Stromal cell of bone marrow (primary cell): ENCODE measurements at places on chromosomes 16 and 17.

DNA sequence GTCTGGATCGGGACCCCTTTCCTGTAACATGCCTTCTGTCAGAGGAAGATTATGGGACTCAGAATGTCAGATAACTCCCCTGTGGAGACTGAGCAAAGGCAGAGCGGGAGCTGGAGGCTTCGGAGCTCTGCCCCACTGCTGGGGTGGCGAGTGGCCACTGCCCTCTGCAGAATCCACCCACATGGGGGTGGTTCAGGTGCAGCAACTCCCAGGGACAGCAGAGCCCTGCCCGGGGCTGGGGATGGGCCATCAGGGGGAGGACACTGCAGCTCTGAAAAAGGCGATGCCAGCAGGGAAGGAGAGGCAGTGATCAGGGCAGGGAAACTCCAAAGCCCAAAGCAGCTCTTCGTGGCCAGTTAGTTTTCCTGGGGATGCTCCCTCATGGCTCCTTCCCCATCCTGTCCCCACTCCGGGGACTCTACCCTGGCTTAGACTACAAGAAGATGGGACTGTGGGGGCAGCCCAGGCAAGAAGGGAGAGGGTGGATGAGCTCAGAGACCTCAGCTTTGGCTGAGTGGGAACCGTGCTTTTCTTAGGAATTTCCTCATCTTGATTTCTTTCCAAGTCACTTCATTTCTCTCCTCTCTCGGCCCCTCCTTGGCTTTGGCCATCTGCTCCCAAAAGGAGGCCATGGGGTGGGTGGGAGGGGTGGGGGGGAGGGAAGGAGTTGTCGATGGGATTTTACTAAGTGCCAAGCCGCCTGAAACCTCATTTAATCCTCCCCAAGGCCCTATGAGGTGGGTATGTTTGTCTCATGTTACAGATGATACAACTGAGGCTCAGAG lies 4.0 kb downstream of the CA4 start:
- no peak for DNase-seq

GRCh38 chr17:82320956-82321927 lies 3.8 kb upstream of the CD7 start:
- DNase-seq = no peak

GRCh38 chr17:28841901-28842281 lies 699 bp downstream of the FAM222B start:
- no peak for DNase-seq

GRCh38 chr17:63452962-63453551 lies 7.0 kb upstream of the CYB561 start:
- no peak for DNase-seq

GRCh38 chr17:43330876-43331639 lies 67.7 kb upstream of the ARL4D start:
- DNase-seq = no peak

GRCh38 chr17:36463916-36464764 lies 22.3 kb upstream of the ZNHIT3 start:
- peak; percentile 43 for DNase-seq

DNA sequence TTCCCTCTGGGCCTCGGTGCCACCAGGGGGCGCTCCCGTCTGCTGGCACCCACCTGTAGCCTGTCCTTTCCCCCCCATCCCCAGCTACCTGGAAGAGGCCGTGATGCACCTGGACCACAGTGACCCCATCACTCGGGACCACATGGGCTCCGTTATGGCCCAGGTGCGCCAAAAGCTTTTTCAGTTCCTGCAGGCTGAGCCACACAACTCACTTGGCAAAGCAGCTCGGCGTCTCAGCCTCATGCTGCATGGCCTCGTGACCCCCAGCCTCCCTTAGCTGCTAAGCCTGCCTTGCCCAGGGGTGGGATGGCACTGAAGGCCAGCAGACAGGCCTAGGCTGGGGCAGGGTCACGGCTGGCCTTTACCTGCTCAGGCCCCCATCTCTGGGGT lies 818 bp upstream of the NRN1L start:
- no peak for DNase-seq

DNA sequence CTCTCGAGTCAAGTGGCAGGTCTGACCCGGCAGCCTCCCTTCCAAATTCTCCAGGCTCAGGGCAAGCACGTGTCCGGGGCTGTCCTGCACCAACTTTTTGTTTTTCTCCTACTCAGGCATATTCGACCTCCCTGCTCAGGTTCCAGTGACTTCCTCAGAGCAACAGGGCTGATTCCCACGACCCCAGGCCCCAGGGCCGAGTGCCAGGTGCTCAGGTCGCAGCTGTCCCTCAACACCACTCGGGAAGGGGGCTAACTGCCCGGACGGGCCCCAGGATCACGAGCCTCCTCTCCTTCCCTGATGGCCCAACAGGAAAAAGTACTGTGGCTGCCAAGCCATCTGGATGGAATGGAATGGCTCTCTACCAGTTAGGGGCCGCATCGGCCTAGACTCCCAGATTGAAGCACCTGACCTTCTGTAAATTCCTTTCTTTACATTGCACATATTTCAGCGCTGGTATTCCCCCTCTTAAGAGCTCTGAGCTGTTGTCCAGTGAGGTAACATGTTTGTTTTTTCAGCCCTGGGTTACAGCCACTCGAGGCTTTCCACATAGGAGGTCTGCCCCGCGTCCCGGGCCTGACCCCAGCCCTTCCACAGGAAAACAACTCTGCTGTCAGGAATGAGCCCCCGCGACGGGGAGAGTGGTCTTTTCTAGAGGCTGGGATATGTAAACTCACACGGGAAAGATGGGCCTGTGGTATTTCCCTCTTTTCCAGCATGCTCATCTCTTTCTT lies 25.0 kb downstream of the NXN start:
- DNase-seq = no peak

GRCh38 chr16:27267037-27267677 lies 1.4 kb downstream of the NSMCE1 start:
- DNase-seq = no peak

GRCh38 chr17:28372945-28373274 lies 1.4 kb downstream of the SARM1 start:
- DNase-seq = no peak

DNA sequence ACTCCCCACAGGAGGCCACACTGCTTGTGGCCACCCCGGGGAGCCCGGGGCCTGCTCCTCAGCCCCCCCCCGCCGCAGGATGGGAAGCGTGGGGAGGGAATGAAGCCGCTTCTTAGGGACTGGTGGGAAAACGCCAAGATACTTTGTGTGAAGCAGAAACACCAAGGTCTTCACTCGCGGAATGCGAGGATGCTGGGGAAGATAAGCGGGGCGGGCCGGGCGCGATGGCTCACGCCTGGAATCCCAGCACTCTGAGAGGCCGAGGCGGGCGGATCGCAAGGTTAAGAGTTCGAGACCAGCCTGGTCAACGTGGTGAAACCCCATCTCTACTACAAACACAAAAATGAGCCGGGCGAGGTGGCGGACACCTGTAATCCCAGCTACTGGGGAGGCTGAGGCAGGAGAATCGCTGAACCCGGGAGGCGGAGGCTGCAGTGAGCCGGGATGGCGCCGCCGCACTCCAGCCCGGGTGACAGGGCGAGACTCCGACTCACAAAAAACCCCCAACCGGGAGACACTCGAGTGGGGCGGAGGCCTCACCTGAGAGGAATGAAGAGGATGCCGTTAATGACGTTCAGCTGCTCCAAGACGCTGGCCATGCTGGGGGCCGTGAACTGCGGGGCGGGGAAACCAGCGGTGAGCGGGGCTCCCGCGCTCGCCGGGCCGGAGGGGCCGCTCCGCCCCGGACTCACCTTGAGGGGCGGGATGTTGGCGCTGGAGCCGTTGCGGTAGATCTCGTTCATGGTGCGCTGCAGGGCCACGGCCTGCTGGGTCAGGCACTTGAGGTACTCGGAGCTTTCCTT lies 20.3 kb downstream of the CLUH start:
- DNase-seq = no peak

- DNase-seq = no peak
Measured at GRCh38 chr17:49932138-49932723, 36.8 kb upstream of the DLX4 start.

- DNase-seq = no peak
Measured at GRCh38 chr17:72529386-72529785, 408.6 kb downstream of the SOX9 start.

- no peak for DNase-seq
Measured at GRCh38 chr17:73550556-73550955, 93.7 kb downstream of the SDK2 start.

DNA sequence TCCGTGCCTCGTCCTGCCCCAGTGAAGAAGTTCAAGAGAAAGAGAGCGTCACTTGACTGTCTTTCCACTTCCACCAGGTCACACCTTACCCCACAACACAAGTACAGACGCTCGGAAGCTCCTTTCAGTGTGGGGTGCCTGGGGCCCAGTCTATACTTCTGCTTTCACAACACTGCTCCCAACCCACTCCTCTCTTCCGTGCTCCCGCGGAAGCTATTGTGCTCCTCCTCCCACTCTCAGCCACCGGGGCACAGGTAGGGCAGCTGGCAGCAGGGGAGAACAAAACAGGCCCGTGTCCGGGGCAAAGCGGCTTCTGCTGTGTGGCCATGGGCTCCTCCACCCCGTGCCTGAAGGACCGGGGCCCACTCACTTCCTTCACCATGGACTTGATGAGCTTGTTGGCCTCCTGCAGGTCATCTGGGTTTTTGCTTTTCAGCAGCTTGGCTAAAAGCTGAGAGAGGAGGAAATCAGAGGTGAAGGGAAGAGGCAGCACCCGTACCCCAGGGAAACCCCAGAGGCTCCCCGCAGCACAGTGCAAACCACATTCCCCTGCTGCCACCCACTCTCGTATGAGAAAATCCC lies 18.9 kb downstream of the GGA3 start:
- no peak for DNase-seq

DNA sequence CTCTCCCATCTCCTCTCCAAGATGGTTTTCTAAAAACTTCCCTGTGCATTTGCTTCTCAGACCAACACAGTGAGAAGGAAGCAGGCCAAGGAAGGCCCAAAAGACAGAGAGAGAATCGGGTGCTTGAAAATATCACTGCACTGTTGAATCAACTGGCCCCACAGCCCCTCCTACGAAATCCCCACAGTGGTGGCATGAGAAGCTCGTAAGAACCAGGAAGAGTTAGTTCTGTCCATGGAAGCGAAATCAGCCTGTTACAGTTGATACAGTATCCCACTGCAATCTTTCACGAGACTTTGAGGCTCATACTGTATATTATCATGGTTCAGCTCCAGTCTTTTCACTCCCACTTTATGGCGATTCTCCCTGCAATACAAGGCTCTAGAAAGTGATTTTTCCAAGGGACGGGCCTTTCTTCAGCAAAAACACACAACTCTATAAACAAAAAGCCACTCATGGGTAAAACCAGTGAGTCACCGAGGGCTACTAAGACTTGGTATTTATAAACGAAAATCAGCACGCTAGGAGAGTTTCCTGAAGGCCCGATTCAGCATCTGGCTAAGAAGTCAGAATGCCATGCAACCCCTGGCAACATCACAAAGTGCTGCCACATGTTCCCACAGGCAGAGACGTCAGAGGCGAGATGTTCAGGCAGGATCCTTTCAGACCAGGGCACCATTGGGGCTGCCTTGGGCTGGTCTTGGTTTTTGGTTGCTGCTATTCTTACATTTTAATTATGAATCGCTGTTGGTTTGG lies 185.7 kb downstream of the IRX5 start:
- DNase-seq = peak; percentile 83

DNA sequence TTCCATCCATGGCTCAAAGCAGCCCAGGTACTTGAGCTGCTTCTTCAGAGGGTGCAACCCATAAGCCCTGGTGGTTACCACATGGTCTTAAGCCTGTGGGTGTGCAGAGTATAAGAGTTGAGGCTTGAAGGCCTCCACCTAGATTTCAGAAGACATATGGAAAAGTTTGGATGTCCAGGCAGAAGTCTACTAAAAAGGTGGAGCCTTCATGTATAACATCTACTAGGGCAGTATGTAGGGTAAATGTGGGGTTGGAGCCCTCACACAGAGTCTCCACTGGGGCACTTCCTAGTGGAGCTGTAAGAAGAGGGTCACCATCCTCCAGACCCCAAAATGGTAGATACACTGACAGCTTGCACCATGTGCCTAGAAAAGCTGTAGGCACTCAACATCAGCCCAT lies 120.9 kb downstream of the HS3ST3A1 start:
- DNase-seq = no peak

DNA sequence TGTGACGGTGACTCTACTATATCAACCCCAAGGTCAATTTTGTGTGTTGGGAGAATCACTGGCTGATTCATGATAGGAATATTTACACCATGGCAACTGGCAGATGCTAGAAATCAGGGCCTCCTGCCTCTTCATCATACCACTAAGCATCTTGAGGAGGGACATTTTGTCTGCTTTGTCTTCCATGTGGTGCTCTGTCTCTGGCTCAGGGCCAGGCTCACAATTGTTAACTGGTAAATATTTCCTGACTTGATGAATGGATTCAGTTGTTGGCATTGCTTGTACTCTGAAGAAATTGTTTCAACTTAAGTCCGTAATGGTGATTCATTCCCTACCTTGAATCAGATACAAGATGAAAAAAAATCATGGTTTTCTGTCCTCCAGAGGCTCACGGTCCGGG lies 292.7 kb downstream of the HAPSTR1 start:
- no peak for DNase-seq

DNA sequence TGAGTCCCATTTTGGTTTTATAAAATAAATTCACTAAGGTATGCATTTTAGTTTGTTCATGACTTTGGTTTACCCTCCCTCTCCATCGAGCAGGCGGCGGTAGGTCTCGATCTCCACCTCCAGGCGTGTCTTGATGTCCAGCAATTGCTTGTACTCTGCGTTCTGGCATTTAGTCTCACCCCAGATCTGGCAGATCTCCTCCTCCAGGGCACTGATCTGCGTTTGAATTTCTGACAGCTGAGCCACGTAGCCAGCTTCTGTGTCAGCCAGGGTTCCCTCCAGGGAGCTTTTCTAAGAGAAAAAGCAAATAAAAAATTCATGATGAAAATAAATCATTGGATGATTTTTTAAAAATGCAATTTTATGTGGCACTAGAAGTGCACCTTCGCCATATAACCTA lies 4.2 kb downstream of the KRT24 start:
- DNase-seq = peak; percentile 34

- peak; percentile 34 for DNase-seq
Measured at GRCh38 chr17:58317421-58318064, 11.1 kb downstream of the TSPOAP1 start.

DNA sequence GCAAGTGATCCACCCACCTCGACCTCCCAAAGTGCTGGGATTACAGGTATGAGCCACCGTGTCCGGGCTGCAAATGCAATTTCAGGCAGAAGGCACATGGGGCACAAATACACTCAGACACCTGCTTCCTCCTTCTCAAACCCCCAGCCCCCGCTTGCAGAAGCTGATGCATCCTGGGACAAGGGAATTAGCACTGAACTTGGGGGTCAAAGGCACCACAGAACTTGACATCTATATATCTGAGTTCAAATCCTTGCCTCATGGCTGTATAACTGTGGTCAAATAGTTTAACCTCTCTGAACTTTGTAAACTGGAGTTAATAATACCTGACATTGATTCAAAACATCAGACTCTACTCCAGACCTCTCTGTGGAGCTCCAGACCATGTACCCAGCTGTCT lies 4.1 kb upstream of the ARL5C start:
- no peak for DNase-seq

GRCh38 chr17:7352503-7352889 lies 534 bp downstream of the KCTD11 start:
- no peak for DNase-seq

GRCh38 chr17:80313160-80313829 lies 52.6 kb downstream of the RNF213 start:
- DNase-seq = no peak

GRCh38 chr16:79100447-79100846 lies 500.1 kb downstream of the MAF start:
- DNase-seq = no peak
